ENCODE measurements at places on chromosomes 11 and 22.
A peak's percentile ranks its signal among the peaks of the same experiment; 100 is the strongest.

- DNase-seq = no peak
These were observed 31.3 kb downstream of the NEFH start for GRCh38 chr22:29511126-29511862.

- no peak for DNase-seq
These were observed 55.0 kb downstream of the TRAF6 start for GRCh38 chr11:36454941-36455631.

- DNase-seq = peak; percentile 46
These were observed 403 bp upstream of the SBF2 start for GRCh38 chr11:10294290-10294953.

DNA sequence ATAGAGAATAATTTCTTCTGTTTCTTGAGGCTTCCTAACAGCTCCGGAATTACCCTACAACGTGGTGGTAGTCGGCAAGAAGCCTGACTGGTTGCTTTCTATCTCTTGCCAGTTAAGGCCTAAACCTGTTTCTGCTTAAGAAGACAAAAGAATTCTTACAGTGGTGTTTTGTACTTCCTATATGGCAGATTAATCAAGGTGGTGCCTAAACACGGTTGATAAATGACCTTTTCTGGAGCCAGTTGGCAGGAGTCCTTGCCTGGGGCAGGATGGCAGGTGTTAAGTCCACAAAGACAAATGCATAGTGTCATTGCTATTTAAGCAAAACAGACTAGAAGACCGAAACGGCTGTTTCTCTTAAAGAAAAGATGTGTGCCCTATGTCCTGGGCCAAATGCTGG lies 9.9 kb downstream of the GVQW3 start:
- DNase-seq = no peak

DNA sequence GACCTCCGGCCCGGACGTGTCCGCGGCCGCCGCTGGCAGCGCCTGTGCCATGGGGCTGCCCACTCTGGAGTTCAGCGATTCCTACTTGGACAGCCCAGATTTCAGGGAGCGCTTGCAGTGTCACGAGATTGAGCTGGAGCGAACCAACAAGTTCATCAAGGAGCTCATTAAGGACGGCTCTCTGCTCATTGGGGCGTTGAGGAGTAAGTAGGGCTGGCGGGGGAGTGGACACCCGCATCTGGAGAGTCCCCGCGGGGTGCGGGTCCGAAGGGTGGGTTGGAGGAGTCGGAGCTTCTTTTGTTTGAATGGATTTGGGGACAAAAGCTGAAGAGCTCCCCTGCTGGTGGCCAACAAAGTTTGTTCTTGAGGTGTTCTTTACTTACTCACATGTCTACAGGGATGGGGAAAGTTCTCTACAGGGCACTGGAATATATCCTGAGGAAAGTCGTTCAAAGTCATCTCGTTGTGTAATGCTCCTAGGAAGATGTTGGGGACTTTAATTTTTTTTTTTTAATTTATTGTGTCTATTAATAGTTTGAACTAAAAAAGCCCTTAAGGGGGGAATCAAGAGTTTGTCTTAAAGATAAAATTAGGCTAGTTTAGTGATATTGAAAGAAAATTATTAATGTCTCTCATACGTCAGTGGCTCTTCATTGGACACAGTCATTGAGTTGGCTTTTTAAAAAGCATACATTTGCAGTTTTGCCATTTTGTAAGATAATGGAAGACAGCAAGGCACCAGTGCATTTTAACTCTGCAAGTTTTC lies 725 bp downstream of the ARHGAP42 start:
- DNase-seq = peak; percentile 71

DNA sequence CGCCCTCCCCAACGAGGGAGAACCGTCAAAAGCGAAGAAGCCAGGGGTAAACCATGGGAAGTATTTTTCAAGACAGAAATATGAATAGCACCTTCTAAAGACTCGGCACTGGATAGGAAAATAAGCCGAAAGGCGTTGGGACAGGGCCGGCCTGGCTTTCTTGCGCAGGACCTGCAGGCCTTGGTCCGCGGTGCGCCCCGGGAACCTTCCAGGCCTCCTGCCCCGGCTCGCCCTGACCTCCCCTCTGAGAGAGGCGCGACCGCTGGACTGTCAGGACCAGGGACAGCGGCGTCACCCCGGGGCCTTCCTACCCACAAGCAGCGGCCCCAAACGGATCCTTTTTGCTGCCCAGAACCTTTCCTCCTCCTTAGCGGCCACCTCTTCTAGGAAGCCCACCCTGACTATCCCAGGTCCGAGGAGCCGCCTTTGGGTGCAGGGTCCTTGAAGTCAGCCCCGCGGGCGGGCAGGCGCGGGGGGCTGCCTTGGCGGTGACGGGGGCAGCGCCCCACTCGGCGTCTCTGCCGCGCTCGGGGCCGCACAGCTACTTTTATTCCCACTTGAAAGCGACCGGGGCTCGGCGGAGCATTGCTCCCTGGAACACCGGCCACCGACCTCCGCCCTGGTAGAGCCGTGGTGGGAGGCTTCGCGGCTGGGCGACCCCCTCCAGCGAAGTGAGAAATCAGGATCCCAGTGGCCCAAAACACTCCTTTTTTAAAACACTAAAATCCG lies 650 bp upstream of the MAPK11 start:
- peak; percentile 42 for DNase-seq

DNA sequence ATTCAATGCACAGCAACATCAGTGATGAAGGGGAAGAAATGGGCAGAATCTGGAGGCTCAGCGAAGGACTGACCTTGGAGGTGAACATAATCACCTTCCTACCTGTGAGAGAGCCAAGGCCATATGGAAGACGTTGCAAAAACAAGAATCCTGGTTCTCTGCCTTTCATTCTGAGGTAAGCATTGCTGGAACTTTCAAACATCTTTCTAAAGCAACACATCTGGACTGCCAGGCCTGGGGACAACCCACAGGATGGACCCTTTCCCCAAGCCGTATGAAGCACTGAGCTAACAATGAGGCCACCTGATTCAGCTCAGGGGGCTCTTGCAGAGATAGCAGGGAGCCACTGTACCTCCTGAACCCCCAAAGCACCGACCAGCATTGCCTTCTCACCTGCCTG lies 70.5 kb downstream of the ETS1 start:
- DNase-seq = no peak

DNA sequence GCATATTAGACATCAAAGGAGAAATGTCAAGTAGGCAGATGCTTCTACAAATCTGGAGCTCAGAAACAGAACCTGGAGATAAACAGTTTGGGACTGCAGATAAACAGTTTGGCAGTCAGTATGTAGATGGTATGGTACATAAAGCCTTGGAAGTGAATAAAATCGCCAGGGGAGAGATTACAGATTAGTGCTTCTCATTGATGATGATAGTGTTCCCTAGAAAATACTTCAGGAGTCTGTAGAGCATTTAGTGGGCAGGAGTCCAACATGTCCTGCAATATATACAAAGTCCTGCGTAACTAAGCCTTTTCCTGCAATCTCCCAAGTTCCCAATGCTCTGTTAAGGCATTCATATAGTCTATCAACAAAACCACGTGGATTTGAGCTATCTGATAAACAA lies 35.2 kb downstream of the NARS2 start:
- no peak for DNase-seq

DNA sequence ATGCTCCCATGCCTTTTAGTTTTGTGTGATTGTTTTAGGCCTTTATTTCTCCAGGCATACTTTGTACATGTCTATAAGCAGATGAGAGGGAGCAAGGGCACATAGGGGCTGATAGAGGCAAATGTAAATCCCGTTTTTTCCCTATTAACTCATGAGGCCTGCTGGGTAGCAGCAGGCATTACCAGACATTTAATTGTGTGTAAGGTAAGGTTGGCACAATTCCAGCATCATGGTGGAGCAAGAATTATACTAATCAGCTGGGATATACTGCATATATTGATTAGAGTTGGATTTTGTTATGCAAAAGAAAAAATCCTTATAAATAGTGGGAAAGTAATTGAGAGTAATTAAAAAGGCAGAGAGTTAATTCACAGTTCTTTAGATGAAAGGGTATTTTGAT lies 12.2 kb downstream of the FAT3 start:
- DNase-seq = no peak

DNA sequence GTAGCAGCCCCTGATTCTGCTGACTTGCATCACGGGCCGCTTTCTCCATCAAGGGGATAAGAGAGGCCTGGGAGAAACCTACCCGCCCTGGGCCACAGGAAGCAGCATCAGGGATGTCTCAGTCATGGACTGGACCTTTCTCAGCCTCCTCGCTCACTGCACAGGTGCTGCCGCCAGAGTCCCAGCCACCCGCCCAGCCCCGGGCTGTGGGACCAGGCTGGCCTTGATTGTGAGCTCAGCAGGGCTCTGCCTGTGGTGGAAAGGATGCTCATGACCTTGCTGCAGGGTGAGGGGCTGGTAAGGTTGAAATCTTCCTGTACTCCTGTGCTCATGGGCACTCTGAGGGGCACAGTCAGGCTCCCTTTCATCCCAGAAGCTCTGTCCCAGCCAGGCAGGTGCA lies 26.0 kb upstream of the GGTLC2 start:
- no peak for DNase-seq

DNA sequence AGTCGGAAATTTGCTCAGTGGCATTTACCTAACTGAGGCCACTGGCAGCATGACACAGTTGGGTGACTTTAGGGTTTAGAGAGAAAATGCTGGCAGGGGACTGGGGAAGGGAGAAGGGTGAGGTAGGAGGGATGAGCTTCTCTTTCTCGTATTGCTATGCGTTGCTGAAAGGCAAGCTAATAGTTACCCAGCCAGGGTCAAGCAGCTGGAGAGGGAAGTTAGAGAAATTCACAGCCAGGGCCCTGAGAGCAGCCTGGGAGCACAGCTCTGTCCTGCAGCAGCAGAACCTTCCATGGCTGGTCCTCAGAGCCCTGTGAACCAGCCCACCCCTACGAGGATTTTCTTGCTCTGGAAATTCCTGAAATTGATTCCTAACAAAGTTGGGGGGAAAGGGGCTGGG lies 679.6 kb downstream of the NTM start:
- DNase-seq = no peak

DNA sequence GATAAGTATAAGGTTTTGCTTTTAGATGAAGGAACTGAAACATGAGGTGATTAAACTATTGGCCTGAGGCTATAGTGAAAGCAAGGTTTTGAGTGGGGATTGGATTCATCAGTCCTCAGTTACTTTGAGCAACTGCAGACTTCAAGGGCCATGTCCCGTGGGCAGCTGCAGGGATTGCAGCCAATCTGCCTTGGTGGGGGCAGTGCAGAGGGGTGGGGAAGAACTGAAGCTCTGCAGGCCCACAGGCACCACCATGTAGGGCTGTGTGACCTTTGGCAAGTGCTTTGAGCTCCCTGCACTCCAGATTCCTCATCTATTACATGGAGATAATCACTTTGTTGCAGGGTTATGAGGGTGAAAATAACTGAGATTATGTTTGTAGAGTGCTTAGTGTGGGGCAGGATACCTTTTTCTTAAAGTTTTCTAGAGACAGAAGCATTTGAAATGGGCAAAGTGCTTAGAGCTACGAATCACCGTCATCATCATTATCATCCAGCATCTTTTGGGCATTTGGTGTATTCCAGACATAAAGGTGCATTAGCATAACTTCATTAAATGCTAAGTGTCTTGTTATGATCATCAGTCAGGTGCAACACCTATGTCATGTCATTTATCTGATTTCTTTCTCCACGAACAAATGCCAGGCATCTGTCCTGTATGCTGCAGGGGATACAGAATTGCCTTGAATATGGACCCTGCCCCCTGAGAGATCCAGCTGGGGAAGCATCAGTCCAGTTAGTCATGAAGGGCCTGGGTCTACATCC lies 72.1 kb upstream of the TENM4 start:
- DNase-seq = no peak

- DNase-seq = no peak
These were observed 22.2 kb upstream of the BIRC3 start for GRCh38 chr11:102295045-102295444.

GRCh38 chr11:96125400-96125799 lies 201.5 kb upstream of the MTMR2 start:
- DNase-seq = peak; percentile 75

- DNase-seq = no peak
These were observed 101.9 kb downstream of the IGLL1 start for GRCh38 chr22:23478175-23478574.

DNA sequence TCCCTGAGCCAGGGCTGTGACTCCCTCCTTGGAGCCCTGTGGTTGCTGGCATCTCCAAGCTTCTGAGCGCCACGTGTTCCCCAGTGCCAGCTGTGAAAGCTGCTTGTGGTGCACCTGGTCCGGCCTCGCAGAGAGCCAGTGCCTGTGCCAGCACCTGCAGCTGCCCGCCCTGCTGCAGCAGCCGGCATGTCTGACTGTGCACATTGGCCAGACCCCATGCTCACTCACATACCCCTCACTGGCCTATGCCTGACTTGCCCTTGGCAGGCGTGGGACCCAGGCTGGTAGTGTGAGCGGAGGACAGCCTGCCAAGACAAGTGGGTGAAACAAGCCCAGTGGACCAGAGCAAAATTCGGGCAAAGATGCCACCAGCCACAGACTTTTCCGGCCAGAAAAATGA lies 9.8 kb downstream of the MRPL48 start:
- no peak for DNase-seq

DNA sequence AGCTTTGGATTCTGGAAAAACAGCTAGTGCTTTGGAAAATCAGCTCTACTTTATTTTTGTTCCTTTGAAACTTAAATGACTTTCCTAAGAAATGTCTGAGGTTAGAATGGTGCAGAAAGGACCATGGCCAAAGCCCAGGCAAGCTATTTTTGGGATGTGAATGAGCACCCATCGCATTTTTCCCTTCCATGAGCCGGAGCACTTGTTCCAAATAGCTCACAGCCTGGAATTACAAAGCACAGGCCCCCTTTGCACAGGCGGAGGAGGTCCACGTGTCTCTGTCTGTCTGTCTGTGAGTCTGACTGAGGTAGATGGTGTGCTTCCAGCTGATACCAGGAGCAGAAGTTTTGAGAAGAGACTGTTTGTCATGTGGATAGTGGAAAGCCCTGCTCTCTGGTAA lies 50.7 kb downstream of the MICAL2 start:
- DNase-seq = no peak

- no peak for DNase-seq
These were observed 2.8 kb downstream of the IL17RA start for GRCh38 chr22:17087498-17088131.

GRCh38 chr11:99979042-99979441 lies 708.0 kb upstream of the ARHGAP42 start:
- DNase-seq = no peak

- no peak for DNase-seq
These were observed 561.0 kb downstream of the OPCML start for GRCh38 chr11:132971351-132971750.

DNA sequence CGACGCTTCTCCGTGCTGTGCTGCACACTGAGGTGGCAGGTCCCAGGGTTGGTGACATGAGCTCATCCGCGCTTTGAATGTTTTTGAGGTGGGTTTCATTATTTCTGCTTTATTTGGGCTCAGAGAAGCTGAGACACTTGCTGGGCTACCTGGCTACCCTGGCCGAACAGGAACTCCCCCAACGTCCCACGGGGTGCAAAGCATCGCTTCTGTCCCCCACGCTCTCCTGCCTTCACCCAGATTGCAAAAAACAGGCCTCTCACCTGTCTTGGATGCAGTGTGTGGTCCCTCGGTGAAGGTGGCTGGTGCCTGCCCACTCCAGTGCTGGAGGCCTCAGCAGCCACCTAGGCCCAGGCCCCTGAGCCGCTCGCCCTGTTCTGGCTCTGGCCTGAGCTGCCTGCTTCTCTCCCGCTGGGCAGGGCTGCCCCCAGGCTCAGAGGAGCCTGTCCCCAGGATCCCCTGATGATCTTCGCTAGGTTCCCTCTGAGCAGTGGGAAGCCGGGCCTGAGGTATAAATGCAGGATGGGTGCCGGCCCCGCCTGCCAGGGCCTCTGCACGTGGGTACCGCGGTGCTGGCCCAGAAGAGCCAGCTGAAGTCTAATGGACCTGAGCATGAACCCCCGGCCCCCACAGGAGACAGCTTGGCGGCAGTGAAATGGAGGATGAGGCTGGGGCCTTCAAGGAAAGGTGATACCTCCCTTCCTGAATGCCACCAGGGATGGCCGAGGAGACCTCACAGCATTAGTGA lies 15.8 kb upstream of the MRGPRD start:
- no peak for DNase-seq
